ENCODE measurements at places on chromosomes 13 and 19. TPM values are rescaled to one million over a fixed set of nuclear protein-coding genes. Genes with fewer than 3 reads are reported as not detected.

Gene PSPN
- total RNA-seq = 1.2 TPM

Gene SHANK1
- total RNA-seq = not detected

Gene NDUFA7
- 25.6 TPM for total RNA-seq

Gene MBD3L3
- total RNA-seq = not detected

Gene KRTDAP
- not detected for total RNA-seq

Gene CPB2
- not detected for total RNA-seq

Gene ZNF763
- total RNA-seq = 0.51 TPM

Gene DKKL1
- 0.24 TPM for total RNA-seq

Gene ATP8B3
- total RNA-seq = 0.08 TPM

Gene SERTM1
- not detected for total RNA-seq

Gene ALOX5AP
- 0.73 TPM for total RNA-seq

Gene MYH14
- 25.5 TPM for total RNA-seq

Gene LILRB5
- total RNA-seq = 0.02 TPM

Gene PTH2
- total RNA-seq = not detected

Gene FARP1
- 32.5 TPM for total RNA-seq
